Activated T-cell treated with anti-CD3 and anti-CD28 coated beads, Interleukin-2, amount 50 U/mL, for 72 hours (primary cell): ENCODE measurements at places on chromosomes 7 and 10. TPM values are rescaled to one million over a fixed set of nuclear protein-coding genes. Genes with fewer than 3 reads are reported as not detected.
A peak's percentile ranks its signal among the peaks of the same experiment; 100 is the strongest.

The LDB3 gene
- 0.16 TPM for total RNA-seq

The PAX4 gene
- total RNA-seq, result not detected

DNA sequence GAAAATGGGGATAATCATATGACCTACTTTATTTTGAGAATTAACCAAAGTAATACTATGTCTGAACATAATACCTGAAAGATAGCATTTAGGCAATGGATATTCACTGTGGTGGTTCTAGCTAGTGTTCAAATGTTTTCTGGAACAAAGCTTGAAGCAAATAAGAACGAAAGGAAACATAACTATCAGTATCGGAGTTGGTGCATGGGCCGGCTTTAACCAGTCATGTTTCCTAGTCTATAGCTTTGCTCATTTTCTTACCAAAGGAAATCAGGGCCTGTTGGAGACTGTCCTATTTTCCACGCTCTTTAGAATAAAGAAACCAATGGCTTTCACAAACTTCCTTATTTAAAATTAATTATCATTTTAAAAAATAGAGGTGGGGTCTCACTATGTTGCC, 8.9 kb downstream of the IL2RA start:
- DNase-seq, result peak; percentile 7

DNA sequence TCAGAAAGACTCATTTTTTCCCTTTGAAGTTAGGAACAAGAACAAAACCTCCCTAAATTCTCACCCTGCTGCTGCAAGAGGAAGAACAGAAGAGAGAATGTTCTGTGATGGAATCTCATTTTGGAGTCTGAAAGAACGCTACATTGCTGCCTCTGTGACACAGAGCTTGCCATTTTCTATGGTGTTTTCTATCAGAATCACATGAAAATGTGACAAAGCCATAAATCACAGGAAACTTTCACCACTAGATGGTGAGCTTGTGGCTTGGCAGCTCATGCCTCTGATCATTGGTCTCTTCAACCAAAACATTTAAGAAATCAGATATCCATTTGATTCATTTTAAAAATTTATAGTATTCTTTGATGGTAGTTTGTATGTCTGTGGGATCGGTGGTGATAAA, 82.9 kb downstream of the CADPS2 start:
- DNase-seq, result no peak

GRCh38 chr7:16205466-16205865, 215.9 kb downstream of the CRPPA start:
- no peak for DNase-seq

DNA sequence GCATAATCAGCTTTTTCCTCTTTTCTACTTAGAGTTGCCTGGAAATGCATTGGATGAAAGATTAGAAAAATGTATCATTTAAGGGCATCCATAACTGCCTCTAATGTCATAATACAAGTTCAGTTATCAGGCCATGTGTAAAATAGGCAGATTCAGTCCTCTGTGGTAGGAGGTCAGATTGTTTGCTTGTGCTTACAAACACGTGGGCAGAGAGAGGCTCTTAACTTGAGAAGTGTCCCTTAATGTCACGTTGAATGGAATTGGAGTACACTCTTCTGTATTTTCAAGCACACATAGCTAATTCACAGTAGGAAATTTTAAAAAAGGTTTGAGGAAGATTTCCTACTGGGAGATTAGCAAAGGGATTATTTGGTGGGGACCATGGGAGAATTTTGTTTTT, 359.8 kb upstream of the MTPN start:
- DNase-seq, result no peak

DNA sequence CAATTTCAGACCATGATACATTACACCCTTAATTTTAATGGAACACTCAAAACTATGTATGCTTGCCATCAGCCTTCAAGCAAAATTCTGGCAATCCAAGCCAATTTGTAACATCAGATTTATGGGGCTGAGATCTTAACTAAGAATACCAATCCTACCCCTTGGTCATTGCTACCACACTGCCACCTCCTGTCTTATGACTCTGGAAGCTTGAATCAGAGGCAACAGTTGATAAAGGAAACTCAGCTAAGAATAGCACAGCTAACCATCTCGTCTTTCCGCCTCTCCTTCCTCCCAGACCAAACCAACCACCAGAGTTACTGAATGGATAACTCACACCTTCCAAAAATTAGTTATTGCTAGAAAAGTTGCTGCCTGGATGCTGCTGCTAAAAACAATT, 7.4 kb downstream of the IGF2BP3 start:
- DNase-seq, result no peak

DNA sequence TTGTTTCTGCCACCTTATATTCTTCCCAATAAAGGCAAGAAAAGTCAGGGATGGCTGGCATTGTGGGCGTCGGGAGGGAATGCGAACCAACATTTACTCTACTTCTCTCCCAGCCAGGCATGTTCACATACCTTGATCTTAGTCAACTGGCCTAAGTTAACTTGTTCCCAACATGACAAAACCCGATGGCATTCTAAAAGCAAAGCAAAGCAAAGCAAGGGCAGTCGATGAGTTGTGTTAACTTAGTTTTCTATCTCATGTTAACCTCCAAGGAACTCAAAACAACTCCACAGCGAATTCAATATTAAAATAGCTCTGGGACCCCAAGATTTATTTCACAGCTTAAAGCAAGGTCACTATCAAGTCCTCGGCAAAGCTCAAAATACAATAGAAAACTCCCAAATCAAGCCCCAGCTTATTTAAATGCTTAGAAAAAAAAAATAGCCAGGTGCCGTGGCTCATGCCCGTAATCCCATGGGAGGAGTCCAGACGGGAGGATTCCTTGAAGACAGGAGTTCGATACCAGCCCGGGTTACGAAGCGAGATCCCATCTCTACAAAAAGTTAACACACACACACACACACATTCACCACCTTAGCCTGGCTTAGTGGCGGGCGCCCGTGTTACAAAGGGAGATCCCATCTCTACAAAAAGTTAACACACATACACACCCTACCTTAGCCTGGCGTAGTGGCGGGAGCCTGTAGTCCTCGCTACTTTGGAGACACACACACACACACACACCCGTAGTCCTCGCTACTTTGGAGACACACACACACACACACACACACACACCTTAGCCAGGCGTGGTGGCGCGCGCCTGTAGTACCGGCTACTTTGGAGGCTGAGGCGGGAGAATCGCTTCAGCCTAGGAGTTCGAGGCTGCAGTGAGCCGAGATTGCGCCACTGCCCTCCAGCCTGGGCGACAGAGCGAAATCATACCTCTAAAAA, 901 bp upstream of the CCNY start:
- DNase-seq, result no peak

DNA sequence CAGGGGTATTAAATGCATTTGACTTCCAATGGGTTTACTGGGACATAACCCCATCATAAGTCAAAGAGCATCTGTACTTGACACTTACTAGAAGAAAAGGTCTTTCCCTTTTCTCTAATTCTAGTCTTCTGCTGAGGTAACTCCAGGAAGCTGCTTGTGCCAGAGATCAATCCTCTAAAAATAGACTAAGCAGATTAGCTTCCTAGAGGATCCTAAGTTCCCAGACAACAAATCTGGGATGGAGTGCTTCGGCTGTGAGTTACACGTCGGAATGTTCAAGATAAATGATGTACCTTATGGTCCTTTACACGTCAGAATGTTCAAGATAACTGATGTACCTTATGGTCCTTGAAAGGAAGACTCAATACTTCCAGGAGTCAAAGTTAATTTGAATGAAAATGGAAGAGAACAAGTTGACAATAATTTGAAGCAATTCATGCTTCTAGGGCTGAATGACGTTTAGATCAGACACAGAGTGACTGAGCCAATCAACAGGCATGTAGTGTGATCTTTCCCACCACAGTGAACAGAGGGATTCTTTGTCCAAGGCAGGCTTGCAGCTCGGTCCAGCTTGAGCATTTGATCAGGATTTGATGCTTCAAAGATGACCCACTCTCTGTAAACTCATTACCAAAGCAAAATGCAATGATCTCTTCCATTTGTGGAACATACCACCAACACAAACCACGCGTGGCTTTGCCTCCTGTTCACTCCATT, 63.8 kb downstream of the SLC37A3 start:
- DNase-seq, result no peak
